Liver (tissue), 10 donors: ENCODE measurements at places on chromosomes 13 and 19.

- no peak for DNase-seq
Observed at GRCh38 chr13:21018220-21018619, 43.2 kb downstream of the LATS2 start.

DNA sequence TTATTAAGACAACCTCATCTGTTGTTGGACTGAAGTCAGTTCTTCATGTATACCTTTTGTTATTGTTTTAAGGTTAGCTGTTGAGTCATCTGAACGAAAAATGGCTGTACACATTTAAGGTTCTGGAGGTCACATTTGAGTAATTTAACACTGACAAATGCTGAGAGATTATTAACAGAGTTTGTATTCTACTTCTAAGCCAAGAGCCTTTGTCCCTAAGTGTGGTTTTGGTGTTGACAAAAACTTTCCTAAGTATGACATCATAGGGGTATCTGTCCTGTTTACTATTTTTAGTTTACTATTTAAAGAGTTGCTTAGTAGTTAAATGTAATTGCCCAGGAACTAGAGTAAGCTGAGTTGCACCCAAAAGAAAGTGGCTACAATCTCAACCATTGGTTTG, 71.9 kb downstream of the CDK8 start:
- no peak for DNase-seq

GRCh38 chr13:60267498-60268202, 103.9 kb upstream of the DIAPH3 start:
- DNase-seq: no peak

- DNase-seq: no peak
Observed at GRCh38 chr13:109706015-109706715, 80.2 kb downstream of the IRS2 start.

DNA sequence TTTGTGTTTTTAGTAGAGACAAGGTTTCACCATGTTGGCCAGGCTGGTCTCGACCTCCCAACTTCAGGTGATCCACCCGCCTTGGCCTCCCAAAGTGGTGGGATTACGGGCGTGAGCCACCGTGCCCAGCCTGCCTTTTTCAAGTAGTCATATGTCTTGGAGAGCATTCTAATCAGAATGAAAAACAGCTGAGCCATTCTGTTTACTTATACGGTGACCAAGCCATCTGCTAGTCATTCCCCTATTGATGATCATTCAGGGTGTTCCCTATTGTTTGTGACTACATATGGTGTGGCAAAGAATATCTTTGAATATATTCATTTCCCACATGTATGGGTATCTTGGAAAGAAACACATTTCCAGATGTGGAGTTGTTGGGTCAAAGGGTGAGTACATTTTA, 17.2 kb downstream of the BLOC1S3 start:
- no peak for DNase-seq

- no peak for DNase-seq
Observed at GRCh38 chr13:101869553-101869952, 417.1 kb downstream of the ITGBL1 start.

GRCh38 chr19:14061081-14061749, 661 bp downstream of the PALM3 start:
- DNase-seq: no peak

GRCh38 chr13:99553033-99553432, 51.8 kb downstream of the TM9SF2 start:
- DNase-seq: no peak

GRCh38 chr19:5705552-5705951, 14.4 kb downstream of the LONP1 start:
- no peak for DNase-seq

- no peak for DNase-seq
Observed at GRCh38 chr13:94617389-94618000, 15.8 kb downstream of the GPR180 start.
